ENCODE measurements at places on chromosomes 1 and 21. TPM values are rescaled to one million over a fixed set of nuclear protein-coding genes. Genes with fewer than 3 reads are reported as not detected.

DNA sequence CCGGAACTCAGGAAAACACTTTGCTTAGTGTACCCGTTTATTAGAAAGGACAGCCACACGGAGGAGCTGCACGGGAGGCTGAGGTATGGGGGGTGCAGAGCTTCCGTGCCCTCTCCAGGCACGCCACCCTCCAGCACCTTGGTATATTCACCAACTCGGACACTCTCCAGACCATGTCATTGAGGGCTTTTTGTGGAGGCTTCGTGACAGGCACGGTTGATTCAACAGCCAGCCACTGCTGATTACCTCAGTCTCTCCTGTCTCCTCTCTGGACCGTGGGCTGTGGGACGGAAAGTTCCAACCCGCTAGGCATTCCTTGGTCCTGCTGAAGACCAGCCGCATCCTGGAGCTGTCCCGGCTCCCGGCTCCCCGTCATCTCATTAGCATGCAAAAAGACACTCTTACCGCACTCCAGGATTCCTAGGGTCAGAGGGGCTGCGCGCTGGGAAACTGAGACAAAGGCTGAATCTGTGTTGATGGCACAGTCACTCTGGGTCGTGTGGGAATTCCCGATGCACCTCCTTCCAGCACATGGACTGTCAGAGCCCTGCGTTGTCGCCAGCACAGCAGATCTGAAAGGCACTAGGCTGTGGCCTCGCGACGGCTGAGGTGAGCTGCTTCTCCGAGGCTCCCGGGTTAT lies 65.6 kb downstream of the PRKCZ start:
- no peaks in the 10 kb centered on the region for H3K36me3 ChIP-seq
- H3K27ac ChIP-seq: no peak overlapping the region
- H3K4me3 ChIP-seq: no peak overlapping the region
- no peaks in the 10 kb centered on the region for H3K27me3 ChIP-seq
- DNase-seq: no peak

DNA sequence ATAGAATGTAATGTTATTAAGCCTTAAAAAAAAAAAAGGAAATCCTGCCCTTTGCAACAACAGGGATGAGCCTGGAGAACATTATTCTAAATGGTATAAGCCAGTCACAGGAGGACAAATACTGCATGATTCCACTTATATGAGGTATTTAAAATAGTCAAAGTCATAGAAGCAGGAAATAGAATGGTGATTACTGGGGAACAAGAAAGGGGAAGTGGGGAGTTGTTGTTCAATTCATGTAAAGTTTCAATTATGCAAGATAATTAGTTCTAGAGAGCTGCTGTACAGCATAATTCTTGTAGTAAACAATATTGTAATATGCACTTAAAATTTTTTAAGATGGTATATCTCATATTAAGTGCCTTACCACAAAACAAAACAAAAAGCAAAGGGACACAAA lies 13.2 kb downstream of the FCER1A start:
- no peaks in the 10 kb centered on the region for H3K4me1 ChIP-seq
- no peak overlapping the region for H3K4me3 ChIP-seq

- H3K27ac ChIP-seq: no peak overlapping the region
- no peaks in the 10 kb centered on the region for H3K27me3 ChIP-seq
- H3K4me1 ChIP-seq: no peaks in the 10 kb centered on the region
Measured at GRCh38 chr1:35603941-35604340, 30.8 kb downstream of the TFAP2E start.

DNA sequence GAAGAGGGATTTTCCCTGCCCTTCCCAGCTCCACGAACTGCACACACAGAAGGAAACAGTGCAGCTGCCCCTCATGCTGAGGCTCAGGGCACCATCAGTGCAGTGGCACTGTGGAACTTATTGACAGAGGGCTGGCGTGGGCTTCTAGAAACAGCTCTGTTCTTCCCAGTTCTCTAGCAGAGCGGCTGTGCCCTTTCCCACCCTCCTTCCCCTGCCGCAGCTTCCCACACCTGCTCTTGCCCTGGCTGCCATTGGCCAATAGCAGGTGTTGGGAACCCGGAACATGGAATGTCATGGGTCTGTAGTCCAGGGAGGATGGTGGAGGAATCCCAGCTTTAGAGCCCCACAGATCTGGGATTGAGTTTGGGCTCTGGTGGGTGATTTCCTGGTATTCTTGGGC lies 343.8 kb downstream of the RPS6KC1 start:
- H3K36me3 ChIP-seq: no peaks in the 10 kb centered on the region
- H3K27me3 ChIP-seq: peaks cover 93% of the 10 kb centered on the region
- no peak for DNase-seq

DNA sequence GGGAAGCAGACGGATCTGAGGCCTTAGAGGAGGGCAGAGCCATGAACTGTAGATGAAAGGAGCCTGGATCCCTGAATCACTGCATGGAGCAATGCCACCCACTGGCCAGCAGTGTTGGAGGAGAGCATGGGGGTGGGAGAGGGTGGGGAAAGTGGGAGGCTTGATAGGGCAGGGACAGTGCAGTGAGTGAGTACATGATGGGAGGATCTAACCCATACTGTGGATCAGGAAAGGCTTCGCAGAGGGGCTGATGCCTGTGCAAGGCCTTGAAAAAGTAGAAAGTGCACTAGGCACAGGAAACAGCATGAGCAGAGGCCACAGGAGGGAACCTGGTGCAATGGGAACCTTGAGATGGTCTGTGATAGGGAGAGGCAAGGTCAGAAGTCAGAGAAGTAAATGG lies 391.9 kb downstream of the PTPRU start:
- no peak overlapping the region for H3K27ac ChIP-seq
- no peak overlapping the region for H3K4me3 ChIP-seq
- no peaks in the 10 kb centered on the region for H3K4me1 ChIP-seq

The ACKR1 gene
- not detected for total RNA-seq

The TNFAIP8L2 gene
- not detected for total RNA-seq

Measured in Calu3 (cell line).